CD4-positive, alpha-beta T cell (primary cell): ENCODE measurements at places on chromosomes 1 and 21. TPM values are rescaled to one million over a fixed set of nuclear protein-coding genes. Genes with fewer than 3 reads are reported as not detected.

GRCh38 chr1:111204983-111205713, 4.7 kb upstream of the DENND2D start:
- no peaks in the 10 kb centered on the region for H3K27me3 ChIP-seq
- H3K36me3 ChIP-seq, result no peaks in the 10 kb centered on the region
- peak overlapping the region; percentile 97 for H3K27ac ChIP-seq
- peaks cover 49% of the 10 kb centered on the region for H3K4me1 ChIP-seq

- no peaks in the 10 kb centered on the region for H3K27me3 ChIP-seq
- no peak for DNase-seq
- H3K36me3 ChIP-seq, result no peaks in the 10 kb centered on the region
- H3K4me1 ChIP-seq, result no peaks in the 10 kb centered on the region
- no peak overlapping the region for H3K27ac ChIP-seq
- H3K4me3 ChIP-seq, result no peak overlapping the region
Measured at GRCh38 chr1:213385201-213385600, 334.2 kb downstream of the RPS6KC1 start.

DNA sequence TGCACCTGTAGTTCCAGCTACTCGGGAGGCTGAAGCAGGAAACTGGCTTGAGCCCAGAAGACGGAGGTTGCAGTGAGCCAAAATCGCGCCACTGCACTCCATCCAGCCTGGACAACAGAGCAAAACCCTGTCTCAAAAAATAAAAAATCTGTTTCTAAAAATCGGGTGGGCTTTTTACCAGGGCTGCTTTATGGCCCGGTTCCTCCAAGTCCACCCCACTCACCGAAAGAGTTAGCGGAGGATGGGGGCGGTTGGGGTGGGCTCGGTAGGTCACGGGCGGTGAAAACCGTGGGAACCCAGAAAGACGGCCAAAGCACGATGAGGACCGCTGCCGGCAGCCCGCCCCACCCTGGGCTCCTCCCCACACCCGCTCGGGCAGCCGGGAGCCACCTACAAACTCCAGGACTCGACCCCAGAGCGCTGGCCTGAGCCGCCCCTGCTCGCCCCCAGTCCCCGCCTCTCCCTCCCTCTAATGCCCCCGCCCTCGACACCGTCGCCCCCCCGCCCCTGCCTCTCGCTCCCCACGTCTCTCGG, 846 bp upstream of the PER3 start:
- peaks cover 34% of the 10 kb centered on the region for H3K4me1 ChIP-seq
- no peak for DNase-seq
- no peak overlapping the region for H3K27ac ChIP-seq
- peaks cover 20% of the 10 kb centered on the region for H3K36me3 ChIP-seq
- peak overlapping the region; percentile 69 for H3K4me3 ChIP-seq

- H3K36me3 ChIP-seq, result no peaks in the 10 kb centered on the region
- H3K27me3 ChIP-seq, result peaks cover 11% of the 10 kb centered on the region
- no peak for DNase-seq
Measured at GRCh38 chr1:40956407-40956806, 23.1 kb upstream of the CTPS1 start.

- no peak overlapping the region for H3K4me3 ChIP-seq
- peaks cover 27% of the 10 kb centered on the region for H3K4me1 ChIP-seq
- H3K27me3 ChIP-seq, result no peaks in the 10 kb centered on the region
- no peaks in the 10 kb centered on the region for H3K36me3 ChIP-seq
- DNase-seq, result no peak
Measured at GRCh38 chr1:151516031-151516511, 4.9 kb downstream of the CGN start.

DNA sequence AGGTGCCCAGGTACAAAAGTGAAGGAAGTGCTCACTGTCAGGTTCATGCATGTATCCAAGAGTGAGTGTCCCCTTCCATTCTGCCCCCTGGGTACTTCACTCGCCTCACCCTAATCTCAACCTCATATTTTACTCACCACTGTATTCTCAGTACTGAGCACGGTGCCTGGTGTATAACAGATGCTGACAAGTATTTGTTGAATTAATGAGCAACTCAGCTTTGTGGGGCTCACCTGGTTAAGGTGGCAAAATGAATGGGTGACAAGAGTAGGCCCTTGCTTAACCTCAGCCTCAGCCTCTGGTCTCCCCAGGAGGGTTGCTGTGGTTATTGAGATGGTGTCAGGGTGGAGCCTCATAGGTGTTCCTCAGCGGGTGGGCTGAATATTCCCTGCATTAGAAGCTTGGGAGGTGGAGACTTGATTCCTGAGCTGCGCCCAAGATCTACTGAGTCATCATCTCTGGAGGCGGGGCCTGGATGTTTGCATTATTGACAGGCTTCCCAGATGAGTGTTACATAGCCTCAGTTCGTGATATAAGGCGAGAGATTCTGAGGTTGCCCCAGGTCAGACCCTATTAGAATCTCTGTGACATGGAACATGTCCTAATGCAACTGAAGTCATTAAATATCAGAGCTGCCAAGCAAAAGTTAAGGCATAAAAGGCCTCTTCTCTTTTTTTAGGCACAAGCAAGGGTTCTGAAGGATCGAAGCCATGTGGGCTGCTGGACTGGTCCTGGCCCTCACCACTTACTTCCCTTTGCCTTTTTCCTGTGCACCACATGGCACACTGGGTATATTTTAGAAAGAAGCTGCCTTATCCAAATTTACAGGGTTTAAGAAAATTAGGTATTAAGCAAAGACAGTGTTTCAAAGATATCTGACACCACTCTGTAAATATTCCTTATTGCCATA, 39.2 kb downstream of the SYT6 start:
- H3K27ac ChIP-seq, result no peak overlapping the region
- no peak for DNase-seq

DNA sequence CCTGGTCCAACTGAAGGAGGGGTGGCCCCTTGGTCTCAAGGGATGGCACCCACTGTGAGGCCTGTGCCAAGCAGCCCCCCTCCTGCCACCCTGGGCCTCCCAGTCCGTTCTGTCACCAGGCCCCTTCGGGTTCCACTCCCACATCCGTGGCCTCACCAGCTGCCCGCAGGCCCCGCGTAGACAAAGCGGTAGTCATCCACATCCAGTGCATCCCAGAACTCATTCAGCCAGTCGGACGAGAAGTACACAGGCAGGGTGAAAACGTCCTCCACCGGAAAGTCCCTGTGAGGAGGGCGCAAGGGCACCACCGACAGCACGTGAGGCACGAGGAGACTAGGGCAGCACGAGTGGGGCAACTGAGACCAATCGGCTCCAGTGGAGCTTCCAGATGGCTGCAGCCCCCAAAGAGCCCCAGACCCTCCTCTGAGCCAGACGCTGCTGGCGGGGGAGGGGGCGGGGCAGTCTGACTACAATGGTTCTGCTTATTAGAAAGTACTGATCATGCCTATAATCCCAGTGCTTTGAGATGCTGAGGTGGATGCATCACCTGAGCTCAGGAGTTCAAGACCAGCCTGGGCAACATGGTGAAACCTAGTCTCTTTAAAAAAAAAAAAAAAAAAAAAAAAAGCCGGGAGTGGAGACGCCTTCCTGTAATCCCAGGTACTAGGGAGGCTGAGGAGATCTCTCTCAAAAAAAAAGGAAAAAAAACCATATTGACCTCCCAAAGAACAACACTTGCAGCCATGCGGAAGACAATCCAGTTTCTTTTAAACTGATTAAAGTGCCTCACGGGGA, 1.2 kb downstream of the JMJD4 start:
- no peaks in the 10 kb centered on the region for H3K27me3 ChIP-seq
- no peak for DNase-seq
- H3K36me3 ChIP-seq, result peaks cover 16% of the 10 kb centered on the region

- no peak for DNase-seq
- H3K27me3 ChIP-seq, result no peaks in the 10 kb centered on the region
- H3K36me3 ChIP-seq, result no peaks in the 10 kb centered on the region
- H3K4me3 ChIP-seq, result no peak overlapping the region
Measured at GRCh38 chr21:44984792-44985440, 45.1 kb downstream of the SLX9 start.

DNA sequence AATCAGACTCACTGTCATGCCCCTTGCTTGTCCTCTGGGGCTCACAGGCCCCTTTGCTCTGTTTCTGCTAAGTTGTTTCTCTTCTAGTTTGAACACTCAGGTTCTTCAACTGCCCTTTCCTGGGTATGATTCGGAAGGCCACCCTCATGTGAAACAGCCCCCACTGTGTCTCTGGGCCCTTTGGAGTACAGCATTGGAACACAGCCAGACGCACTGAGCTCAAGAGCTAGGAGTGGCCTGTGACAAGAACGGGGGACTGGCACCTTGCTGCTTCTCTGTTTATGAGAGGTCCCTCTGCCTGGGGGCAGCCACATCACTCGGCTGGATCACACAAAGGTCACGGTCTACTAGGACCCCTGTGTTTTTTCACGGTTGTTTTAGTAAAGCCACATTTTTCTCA, 114.4 kb upstream of the ZC3H12A start:
- no peak overlapping the region for H3K4me3 ChIP-seq
- no peaks in the 10 kb centered on the region for H3K4me1 ChIP-seq

DNA sequence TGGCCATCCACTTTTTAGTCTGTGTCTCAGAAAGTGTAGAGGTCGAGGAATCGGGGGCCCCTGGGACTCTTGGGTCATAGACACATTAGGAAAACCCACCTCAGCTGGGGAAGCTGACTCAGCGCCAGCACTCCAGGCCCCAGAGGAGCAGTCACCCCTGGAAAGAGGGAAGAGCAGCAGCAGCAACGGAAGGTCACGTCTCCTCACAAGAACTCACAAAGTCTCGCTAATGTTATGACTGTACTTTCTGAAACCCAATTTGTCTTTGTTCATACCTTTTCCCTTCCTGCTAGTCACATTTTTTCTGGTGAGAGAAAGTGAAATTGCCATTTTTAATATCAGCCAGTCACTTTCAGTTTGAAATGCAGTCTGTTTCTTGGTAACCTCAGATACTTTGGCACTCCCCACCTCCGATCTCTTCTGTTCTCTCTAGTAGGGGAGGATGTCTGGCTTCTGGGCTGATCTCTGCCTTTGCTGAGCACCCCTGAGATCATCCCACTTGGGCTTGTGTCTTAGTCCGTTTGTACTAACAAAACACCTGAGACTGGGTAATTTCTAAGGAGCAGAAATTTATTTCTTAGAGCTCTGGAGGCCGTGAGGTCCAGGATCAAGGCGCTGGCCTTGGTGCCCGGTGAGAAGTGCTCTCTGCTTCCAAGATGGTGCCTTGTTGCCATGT, 6.0 kb upstream of the NLRP3 start:
- no peaks in the 10 kb centered on the region for H3K36me3 ChIP-seq
- no peaks in the 10 kb centered on the region for H3K27me3 ChIP-seq
- peak overlapping the region; percentile 44 for H3K4me3 ChIP-seq
- no peak for DNase-seq
- H3K27ac ChIP-seq, result peak overlapping the region; percentile 81

DNA sequence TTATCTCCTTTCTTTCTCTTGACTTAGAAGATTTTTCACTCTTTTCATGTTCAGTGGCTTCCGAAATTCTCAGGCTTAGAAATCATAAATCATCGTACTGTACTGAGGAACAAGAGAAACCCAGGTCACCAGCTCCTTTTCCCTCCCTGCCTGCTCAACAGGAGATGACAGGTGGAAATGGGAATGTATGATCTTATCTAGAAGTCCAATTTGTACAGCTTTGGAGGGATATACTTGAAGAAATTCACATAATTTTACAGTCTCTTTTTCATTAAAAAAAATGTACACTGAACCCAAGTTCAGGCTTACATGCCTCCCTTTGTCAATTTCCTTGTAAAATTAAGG, 11.7 kb downstream of the EVA1C start:
- H3K27me3 ChIP-seq, result no peaks in the 10 kb centered on the region
- H3K4me1 ChIP-seq, result no peaks in the 10 kb centered on the region
- H3K27ac ChIP-seq, result no peak overlapping the region
- no peak for DNase-seq
- H3K36me3 ChIP-seq, result no peaks in the 10 kb centered on the region
- no peak overlapping the region for H3K4me3 ChIP-seq

GRCh38 chr1:83769072-83769471, 229.9 kb downstream of the TTLL7 start:
- no peaks in the 10 kb centered on the region for H3K4me1 ChIP-seq
- no peak overlapping the region for H3K4me3 ChIP-seq
- no peak for DNase-seq
- H3K27me3 ChIP-seq, result no peaks in the 10 kb centered on the region

DNA sequence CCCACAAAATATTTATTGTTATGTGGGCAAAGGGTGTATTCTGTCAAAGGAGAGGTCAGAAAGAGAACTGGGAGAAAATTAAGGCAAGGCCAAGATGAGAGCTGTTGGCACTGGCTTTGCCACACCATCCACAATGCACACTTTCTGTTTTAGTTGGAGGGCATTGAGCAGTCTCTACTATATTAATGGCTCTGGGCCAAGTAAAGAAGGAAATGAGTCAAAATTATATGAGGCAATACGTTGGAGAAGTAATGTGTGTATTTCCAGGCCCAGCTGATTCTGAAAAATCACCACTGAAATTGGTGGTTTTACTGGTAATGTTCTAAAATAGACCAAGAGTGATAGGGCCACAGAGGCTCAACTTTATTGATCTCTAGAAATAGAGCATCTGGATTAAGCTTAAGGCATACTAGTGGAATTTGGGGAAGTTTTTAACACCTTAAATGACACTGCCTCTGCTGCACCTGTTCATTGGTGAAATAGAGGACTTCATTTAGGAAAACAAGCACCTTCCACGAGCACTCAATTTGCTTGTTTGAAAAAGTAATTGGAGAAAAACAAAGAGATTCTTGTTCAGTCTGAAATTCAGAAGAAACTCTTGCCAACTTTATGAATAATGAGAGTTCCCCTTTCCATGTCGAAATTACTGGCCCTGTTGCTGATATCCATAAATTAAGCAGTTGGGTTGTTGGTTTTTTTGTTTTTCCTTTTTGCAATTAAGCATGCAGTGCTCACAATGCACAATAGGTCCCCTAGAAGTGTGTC, 424.9 kb downstream of the ADGRL2 start:
- H3K27me3 ChIP-seq, result no peaks in the 10 kb centered on the region
- no peaks in the 10 kb centered on the region for H3K4me1 ChIP-seq
- DNase-seq, result no peak
- H3K36me3 ChIP-seq, result no peaks in the 10 kb centered on the region
- H3K27ac ChIP-seq, result no peak overlapping the region
- H3K4me3 ChIP-seq, result no peak overlapping the region

DNA sequence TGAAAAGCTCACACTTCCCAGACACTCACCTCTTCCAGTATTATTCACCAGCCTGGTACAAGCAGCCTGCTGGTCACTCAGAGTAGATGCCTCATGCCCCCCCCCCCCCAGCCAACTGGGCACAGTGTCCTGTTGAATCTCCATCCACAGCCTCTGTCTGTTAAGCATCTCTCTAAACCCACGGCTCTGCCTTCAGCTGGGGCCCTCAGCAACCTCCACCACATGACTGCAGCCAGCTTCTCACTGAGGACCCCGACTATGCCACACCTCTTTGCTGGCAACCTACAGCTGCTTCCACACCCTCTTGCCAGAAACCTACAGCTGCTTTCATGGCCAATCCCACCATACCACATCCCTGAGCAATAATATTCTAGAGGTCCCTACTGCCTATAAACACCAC, 113.1 kb downstream of the RHOU start:
- H3K4me1 ChIP-seq, result no peaks in the 10 kb centered on the region
- H3K27ac ChIP-seq, result no peak overlapping the region
- H3K4me3 ChIP-seq, result no peak overlapping the region
- no peaks in the 10 kb centered on the region for H3K27me3 ChIP-seq
- no peak for DNase-seq
- no peaks in the 10 kb centered on the region for H3K36me3 ChIP-seq

The MEGF6 gene
- 57.5 TPM for total RNA-seq

The CLEC20A gene
- not detected for total RNA-seq

The NTRK1 gene
- 0.42 TPM for total RNA-seq

The TMEM167B gene
- total RNA-seq, result 70.2 TPM

The SSR2 gene
- total RNA-seq, result 223 TPM

The AGT gene
- total RNA-seq, result not detected
